ENCODE measurements at places on chromosomes 2 and 18.

- no peak for DNase-seq
Measured at GRCh38 chr2:37781028-37781427, 109.6 kb upstream of the CDC42EP3 start.

GRCh38 chr2:219433666-219434467 lies 776 bp upstream of the SPEG start:
- no peak for DNase-seq

GRCh38 chr18:62446511-62446910 lies 76.3 kb upstream of the ZCCHC2 start:
- no peak for DNase-seq

DNA sequence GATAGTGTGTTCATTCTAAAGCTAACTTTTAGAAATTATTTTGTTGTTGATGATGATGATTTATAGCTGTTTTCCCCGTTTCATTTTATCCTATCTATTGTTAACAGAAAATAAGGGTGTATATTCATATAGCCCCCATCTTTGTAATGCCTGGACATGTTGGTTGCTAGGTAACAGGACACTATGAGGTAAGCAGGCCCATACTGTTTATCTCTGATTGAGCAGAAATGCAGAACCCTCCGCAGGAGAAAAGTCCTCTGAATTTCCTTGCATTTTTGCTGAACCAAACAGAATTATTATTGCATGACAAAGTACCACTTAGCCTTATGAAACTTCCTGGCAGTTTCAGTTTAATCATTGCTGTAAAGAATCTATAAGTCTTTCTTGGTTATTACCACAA lies 339.4 kb downstream of the DCC start:
- DNase-seq = no peak

GRCh38 chr18:10391506-10391905 lies 62.9 kb upstream of the APCDD1 start:
- no peak for DNase-seq

GRCh38 chr2:44358503-44358902 lies 2.8 kb downstream of the PREPL start:
- no peak for DNase-seq

GRCh38 chr2:177363332-177363731 lies 29.2 kb upstream of the AGPS start:
- DNase-seq = no peak

Measured in cortex of kidney (tissue), 1 donor.